ENCODE measurements at places on chromosomes 5 and 9.

GRCh38 chr5:95163079-95163478, 121.8 kb downstream of the MCTP1 start:
- DNase-seq = peak; percentile 13

GRCh38 chr9:1761807-1762206, 253.3 kb upstream of the SMARCA2 start:
- no peak for DNase-seq

DNA sequence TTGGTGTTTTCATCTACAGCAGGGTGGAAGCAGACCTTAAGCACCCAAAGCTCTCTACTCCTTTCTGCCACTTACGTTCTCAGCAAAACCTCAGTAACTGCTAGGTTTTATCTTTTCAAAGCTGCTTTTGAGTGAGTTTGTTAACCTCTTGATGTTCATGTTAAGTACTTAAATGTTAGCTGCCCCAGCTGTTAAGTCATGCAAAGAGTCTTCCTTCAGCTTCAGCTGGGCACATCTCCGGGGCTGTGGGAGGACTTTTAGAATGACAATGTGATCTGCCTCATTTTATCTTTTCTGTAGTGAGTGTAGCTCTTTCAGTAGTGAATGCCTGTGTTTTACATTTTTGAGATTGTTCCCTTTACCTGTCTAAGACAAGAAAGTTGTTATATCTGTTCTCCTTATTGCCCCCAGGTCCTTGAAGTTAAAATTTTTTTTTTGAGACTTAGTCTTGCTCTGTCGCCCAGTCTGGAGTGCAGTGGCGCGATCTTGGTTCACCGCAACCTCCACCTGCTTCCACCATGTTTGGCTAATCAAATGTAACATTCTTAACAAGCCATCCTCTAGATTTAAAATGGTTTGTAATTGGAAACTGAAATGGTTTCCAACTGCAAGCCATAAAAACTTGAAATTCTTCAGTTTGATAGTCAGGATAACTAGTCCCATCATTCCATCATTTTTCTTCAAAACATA, 19.6 kb downstream of the KDM4C start:
- DNase-seq = no peak

- DNase-seq = peak; percentile 56
These were observed 180.1 kb upstream of the MVB12B start for GRCh38 chr9:126146254-126147145.

Measured in NCI-H1105 treated with DMSO at 0.1 percent for 48 hours (cell line).